ENCODE measurements at places on chromosomes 11 and 22.

DNA sequence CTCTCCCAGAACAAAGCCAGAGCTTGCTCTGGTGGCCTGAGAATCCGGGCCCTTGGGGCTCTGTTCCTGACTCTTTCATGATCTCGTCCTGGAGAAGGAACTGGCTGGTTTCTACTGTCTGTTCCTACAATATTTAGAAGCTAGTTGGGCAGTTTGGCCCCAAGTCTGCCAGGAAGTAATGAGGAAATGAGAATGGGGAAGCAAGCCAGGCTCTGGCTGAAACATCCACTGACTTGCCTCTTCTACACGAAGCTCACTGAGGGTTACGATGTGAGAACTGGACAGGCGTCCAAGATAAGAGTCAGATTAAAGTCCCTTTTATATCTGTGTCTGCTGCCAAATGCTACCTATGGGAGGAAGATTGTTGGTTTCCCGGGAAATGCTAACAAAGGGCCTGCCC is 110.0 kb upstream of the KIRREL3 start:
- no peak for DNase-seq

DNA sequence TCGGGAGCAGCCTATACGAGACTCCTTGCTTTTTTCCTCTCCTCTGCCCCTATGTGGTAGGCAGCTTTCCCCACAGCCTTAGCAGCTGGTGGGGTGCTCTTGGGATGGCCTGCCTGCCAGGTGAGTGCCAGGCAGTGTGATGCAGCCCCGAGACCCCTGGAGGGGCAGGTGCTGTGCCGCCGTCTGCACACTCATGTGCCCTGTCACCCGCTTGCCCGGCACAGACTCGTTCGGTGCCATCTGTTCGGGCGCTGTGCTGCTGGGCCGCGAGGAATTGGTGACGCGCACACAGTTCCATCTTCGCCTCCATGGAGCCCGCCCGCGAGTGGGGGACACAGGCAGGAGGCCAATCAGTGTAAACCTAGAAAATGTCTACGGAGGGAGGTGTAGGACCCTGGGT is 15.1 kb downstream of the TRMU start:
- no peak for DNase-seq

- no peak for DNase-seq
Measured at GRCh38 chr11:71252770-71253730, 673 bp upstream of the SHANK2 start.

GRCh38 chr11:73177380-73177777 is 35.3 kb upstream of the FCHSD2 start:
- DNase-seq, result no peak

DNA sequence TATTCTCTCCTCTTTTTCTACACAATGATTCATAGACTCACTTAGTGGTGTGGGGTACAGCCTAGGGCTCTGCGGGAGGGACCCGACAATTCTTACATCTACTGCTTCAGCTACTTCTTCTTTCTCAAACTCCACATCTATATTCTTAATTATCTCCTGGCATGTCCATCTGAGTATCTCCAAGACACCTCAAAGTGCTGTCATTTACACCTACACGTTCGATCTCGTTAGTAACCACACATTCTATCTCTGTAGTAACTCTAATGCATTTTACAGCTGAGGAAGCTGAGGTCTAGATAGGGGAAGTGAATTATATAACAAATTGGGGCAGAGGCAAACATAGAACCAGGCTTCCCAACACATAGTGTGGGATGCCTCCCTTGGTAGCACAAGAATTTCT is 27.7 kb upstream of the RRM1 start:
- DNase-seq, result no peak

GRCh38 chr22:45932071-45932470 is 44.9 kb downstream of the WNT7B start:
- no peak for DNase-seq

GRCh38 chr22:30044881-30045493 is 35.3 kb upstream of the HORMAD2 start:
- no peak for DNase-seq

GRCh38 chr11:95241681-95242081 is 10.7 kb upstream of the SESN3 start:
- DNase-seq, result no peak

- peak; percentile 76 for DNase-seq
Measured at GRCh38 chr11:43868852-43869567, 11.6 kb upstream of the ALKBH3 start.

- DNase-seq, result no peak
Measured at GRCh38 chr22:19772673-19773469, 12.3 kb downstream of the TBX1 start.

DNA sequence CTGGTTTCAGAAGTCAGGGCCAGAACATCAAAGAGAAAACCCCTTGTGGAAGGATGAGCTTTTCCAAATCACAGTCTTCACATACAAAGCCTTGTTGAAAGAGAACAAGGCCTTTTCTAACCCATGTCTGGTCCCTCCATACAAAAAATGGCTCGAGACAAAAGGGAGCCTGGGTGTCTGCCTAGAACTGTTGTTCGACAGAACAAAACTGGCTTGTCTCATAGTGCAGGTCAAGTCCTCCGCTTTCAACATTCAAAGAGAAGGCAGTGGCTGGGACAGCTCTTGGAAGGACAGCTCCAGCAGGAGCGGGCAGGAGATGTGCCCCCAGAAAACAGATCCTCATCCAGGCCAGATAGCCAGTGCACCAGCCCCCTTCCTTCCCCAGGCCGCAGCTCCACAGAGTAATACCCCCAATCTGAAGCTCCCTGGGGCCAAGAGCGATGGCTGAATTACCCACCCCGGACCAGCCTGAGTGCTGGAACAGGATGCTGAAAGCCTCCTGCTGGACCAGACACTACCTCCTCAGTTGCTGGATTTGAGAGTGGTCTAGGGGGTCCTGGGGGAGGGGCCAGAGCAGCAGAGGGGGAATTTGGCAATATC is 27.6 kb downstream of the USH1C start:
- no peak for DNase-seq

DNA sequence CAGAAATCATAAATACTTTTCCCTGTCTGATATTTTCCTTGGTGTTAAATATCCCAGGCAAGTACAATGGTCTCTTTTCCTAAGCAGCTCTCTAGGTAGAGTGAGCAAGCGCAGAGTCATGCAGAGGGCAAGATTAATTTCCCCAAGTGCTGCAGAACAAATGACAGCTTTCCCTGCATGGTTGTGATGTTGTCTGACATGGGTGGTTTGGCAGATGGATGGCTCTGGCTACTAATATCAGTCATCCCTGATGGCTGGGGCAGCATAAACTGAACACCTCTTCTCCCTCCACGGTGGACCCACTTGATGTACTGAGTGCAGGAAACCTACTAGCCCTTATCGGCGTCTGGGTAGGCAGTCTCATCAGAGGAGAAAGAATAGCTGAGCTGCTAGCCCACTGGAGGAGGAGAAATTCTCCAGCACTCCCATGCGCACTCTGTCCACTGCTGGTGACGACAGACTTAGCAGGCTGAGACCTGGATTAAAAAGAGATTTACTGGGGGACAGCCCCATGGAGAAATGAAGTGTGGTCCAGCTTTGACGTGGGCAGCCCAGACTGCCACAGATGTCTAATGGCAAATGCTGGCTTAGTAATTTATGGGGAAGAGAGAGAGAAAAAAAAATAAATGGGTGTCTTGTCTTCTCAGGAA is 202.9 kb downstream of the DBX1 start:
- DNase-seq, result no peak

- no peak for DNase-seq
Measured at GRCh38 chr22:47015589-47016178, 253.2 kb downstream of the TBC1D22A start.

DNA sequence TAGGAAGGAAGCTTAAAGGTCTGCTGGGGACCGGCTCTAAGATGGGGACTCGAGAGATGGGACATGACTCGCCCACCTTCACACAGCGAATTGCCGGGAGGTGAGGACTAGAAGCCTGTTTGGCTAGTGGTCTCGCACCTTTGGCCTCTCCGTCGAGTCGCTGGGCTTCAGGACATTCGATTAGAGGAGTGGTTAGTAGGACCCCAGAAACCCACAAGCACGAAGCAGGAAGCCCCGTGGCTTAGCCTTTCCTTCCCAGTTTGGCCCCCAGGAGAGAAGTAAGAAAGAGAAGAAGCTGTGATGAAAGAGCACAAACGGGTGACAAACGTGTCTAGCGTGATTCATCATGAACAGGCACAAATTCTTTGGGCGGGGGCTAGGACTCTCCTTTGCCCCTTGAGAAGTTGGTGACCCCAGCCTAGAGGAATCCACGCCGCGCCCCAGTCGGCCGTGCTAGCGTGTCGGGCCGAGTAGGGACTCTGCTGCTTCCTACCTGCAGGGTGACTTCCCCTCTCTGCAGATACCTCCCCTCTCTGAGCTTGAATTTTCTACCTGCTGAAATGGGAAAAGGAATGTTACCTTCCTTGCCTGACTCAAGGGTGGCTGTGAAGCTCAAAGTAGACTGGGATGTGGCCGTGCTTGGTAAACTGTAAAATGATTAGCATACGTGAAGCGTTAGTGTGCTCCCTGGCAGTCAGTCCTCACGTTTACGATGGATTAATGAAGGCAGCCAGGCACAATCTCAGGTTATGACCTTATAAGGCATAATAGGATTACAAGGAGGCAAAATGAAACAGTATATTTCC is 1.1 kb upstream of the ADM start:
- DNase-seq, result peak; percentile 45

- DNase-seq, result no peak
Measured at GRCh38 chr11:17755891-17756290, 21.3 kb downstream of the KCNC1 start.

- no peak for DNase-seq
Measured at GRCh38 chr22:30190574-30190973, 56.0 kb downstream of the LIF start.

DNA sequence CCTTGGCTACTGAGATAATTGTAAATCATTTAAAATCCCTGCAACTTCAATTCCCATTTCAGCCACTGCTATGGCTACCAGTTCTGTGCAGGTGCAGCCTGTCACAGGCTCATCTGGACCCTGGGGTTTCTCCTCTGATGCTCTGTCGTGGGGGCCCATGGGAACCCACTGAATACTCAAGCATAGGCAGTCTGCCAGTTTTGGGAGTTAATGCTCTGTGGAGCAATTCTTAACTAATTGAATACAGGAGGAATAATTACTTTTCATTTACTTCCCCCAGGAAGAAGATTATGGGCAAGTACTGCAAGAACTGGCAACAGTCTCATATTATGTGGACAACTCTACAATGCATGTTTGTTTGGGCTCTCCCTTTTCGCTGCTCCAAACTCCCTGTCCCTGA is 25.9 kb downstream of the OR51E2 start:
- DNase-seq, result no peak

DNA sequence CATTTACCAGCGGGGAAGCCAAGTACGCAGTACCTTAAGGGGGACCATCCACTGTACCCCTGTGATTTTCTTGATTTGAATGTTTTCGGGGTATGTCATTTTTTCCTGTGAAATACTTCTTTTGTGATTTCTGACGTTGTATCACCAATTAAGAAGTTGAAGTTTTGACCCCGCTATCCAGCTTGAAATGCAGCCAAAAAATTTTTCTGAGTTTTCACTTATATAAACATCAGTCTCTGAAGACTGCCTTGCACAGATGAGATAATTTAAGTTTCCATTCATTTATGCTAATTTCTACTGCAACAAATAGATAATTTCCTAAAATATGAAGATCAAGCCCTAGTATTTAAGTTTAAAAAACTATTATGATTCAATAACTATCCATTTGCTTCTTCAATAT is 20.0 kb downstream of the CTSC start:
- DNase-seq, result no peak

DNA sequence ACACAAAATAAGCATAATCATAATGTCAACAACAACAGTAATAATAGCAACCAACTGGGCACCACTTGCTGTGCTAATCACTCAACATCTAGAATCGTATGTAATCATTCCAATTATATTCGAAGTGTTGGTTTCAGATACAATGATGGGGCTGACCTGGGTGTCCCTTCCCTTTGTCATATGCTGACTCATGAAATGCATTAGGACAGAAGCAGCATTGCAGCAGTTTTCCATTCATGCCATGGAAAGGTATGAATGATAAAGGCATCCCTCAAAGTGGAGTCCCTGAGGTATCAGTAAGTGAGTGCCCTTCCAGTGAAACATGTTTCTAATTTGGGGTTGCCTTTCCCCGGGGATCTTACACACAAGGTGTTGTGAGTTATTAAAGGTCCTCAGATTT is 46.3 kb upstream of the ANO3 start:
- no peak for DNase-seq

- DNase-seq, result no peak
Measured at GRCh38 chr22:48394787-48395186, 1432.9 kb downstream of the BRD1 start.

GRCh38 chr11:70270877-70271648 is 573 bp downstream of the PPFIA1 start:
- peak; percentile 75 for DNase-seq

Data from GM13976 (cell line).